ENCODE measurements at places on chromosomes 1 and 21.

DNA sequence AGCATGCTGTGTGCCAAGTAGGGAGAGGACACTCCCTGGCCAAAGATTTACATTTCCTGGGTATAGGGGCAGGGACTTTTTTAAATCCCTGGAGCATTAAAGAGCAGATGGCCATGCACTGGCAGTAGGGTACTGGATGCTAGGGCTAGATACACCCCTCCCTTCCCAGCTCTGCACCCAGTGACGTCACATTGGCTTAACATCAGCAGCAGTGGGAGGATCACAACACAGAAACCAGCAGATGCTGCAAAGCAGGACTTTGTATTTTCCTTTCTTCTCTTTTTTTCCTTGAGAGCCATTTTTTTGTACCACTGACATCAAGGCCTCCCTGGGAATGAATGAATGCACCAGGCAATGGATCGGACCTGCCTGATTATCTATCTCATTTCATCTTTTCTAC, 243.0 kb downstream of the KAZN start:
- no peak for DNase-seq

GRCh38 chr1:77218477-77219165, 609 bp downstream of the PIGK start:
- no peak for DNase-seq

GRCh38 chr1:149945206-149945605, 8.5 kb upstream of the MTMR11 start:
- no peak for DNase-seq

GRCh38 chr1:225767634-225768540, 9.7 kb upstream of the SRP9 start:
- no peak for DNase-seq

DNA sequence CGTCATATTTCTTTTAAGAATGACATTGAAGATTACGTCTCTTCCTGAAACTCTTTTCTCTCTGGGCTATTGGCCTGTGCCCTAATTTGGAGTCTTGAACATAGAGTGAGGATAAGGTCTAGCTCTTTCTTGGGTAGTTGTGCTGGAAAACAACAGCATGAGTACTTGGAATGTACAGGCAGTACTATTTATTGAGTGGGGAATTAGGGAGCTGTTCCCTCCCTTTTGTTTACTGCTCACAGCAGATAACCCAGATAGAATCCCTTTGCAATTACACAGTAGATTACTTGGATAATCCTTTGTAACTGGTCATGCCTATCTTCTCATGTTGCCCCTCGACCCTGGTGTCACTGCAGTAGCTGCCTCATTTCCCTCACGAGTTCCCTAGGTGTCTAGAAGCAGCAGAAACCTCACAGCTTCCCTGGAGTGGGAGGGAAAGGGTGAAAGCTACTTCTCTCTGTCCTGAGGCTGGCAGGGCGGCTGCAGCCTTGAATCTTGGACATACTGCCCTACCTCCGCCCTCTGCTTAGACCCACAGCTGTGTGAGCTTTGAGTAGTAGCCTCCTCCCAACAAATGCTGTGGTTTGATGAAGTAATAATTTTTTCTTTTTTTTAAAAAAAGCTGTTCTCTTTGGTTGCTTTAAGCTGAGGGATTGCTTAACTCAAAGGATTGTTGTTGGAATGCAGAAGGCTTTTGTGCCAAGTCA, 70.6 kb downstream of the FGGY start:
- no peak for DNase-seq

Data from activated T-cell treated with anti-CD3 and anti-CD28 coated beads, Interleukin-2, amount 50 U/mL, for 72 hours (primary cell).